ENCODE measurements at places on chromosomes 3 and 15. TPM values are rescaled to one million over a fixed set of nuclear protein-coding genes. Genes with fewer than 3 reads are reported as not detected.

DNA sequence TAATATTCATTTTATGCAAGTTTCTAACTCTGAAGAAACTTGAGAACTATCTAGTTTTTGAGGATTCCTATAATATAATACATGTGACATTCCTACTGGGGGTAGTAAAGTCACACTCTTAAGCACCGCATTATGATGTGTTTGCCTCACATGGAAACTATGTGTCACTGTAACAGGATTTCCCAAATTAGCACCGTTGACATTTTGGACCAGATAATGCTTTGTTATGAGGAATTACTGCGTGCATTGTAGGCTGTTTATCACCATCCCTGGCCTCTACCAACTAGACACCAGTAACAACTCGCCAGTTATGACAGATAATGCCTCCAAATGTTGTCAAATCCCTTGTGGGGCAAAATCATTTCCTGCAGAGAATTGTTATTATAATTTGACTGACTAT is 267.8 kb downstream of the RAP2B start:
- H3K27me3 ChIP-seq: no peaks in the 10 kb centered on the region
- DNase-seq: no peak
- no peak overlapping the region for H3K27ac ChIP-seq

DNA sequence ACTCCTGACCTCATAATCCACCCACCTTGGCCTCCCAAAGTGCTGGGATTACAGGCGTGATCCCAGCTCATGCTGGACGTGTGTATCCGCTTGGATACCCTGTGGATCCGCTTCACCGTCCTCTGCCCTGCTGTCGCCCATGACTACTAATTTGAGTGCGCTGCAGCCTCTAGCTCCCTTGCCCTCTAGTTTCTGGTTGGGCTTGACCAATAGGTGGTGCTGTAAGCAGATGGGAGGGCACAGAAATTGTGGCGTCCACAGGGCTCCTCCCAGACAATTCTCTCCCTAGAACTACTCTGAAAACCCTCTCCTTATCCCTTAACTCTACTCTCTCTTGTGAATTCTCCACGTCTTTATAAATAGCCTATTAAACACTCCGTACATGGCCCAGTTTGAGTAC is 36.2 kb downstream of the ZPLD1 start:
- no peaks in the 10 kb centered on the region for H3K4me1 ChIP-seq
- H3K36me3 ChIP-seq: no peaks in the 10 kb centered on the region
- no peak for DNase-seq
- H3K4me3 ChIP-seq: no peak overlapping the region

DNA sequence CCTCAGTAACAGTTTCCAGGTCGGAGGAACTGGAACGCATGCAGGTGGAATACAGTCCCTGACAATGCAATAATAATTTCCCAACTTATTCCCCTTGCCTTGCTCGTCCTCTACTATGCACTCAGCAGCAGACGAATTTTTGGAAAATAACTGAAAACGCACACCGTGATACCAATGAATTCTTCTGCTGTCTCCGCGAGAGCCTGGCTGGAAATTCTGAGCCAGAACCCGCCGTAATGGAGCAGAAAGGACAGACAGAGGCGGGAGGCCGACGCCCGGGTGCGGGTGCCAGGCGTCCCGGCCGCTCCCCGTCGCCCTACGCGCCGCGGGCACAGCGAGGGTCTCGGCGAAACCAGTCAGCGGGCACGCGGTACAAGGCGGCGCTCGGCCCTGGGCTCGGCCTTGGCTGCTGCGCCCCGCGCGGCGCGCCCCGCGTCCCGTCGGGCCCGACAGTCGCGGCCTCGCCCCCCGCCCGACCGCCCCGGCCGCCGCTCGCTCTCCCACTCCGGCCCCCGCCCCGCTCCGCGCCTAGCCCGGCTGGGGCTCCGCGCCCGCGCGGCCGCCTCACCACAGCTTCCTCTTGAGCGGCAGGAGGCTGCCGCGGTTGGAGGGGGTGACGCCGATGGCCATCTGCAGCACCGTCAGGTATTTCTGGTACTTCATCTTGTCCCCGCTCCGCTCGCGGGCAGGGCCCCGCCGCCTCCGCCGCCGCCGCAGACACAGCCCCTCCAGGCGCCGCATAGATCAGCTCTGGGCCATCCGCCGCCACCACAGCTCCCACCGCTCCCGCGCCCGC is 114.5 kb upstream of the GOLGA8J start:
- no peak overlapping the region for H3K27ac ChIP-seq
- H3K27me3 ChIP-seq: peaks cover 58% of the 10 kb centered on the region
- peak overlapping the region; percentile 21 for H3K4me3 ChIP-seq
- DNase-seq: no peak
- H3K36me3 ChIP-seq: no peaks in the 10 kb centered on the region

DNA sequence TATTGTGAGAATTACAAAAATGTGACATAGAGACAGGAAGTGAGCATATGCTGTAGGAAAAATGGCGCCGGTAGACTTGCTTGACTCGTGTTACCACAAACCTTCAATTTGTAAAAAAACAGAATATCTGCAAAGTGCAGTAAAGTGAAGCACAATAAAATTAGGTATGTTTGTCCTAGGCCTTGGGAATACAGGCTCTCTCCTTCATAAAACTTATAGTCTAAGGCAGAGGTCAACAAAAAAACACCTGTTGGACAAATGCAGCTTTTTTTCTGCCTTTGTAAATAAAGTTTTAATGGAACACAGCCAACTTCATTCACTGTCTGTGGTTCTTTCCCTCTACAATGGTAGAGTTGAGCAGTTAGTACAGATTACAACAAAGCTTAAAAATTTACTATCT is 216.8 kb upstream of the SATB1 start:
- no peak overlapping the region for H3K27ac ChIP-seq
- no peaks in the 10 kb centered on the region for H3K27me3 ChIP-seq
- DNase-seq: no peak

GRCh38 chr15:86765281-86765680 is 685.6 kb downstream of the AGBL1 start:
- H3K36me3 ChIP-seq: no peaks in the 10 kb centered on the region
- no peak for DNase-seq
- no peaks in the 10 kb centered on the region for H3K4me1 ChIP-seq
- no peak overlapping the region for H3K4me3 ChIP-seq
- H3K27ac ChIP-seq: no peak overlapping the region
- H3K27me3 ChIP-seq: no peaks in the 10 kb centered on the region

- no peaks in the 10 kb centered on the region for H3K36me3 ChIP-seq
- no peak overlapping the region for H3K4me3 ChIP-seq
- DNase-seq: no peak
- H3K4me1 ChIP-seq: 0 out of 2 replicates have a peak, but pooled peaks cover 2% of the 10 kb centered on the region
- no peak overlapping the region for H3K27ac ChIP-seq
Measured at GRCh38 chr3:184800349-184800930, 11.5 kb upstream of the VPS8 start.

The CFAP91 gene
- total RNA-seq: not detected

The TGM4 gene
- total RNA-seq: under 0.01 TPM

Measured in IMR-90 (cell line).